Fibroblast of skin of left quadriceps (primary cell): ENCODE measurements at places on chromosomes 1 and 21.

DNA sequence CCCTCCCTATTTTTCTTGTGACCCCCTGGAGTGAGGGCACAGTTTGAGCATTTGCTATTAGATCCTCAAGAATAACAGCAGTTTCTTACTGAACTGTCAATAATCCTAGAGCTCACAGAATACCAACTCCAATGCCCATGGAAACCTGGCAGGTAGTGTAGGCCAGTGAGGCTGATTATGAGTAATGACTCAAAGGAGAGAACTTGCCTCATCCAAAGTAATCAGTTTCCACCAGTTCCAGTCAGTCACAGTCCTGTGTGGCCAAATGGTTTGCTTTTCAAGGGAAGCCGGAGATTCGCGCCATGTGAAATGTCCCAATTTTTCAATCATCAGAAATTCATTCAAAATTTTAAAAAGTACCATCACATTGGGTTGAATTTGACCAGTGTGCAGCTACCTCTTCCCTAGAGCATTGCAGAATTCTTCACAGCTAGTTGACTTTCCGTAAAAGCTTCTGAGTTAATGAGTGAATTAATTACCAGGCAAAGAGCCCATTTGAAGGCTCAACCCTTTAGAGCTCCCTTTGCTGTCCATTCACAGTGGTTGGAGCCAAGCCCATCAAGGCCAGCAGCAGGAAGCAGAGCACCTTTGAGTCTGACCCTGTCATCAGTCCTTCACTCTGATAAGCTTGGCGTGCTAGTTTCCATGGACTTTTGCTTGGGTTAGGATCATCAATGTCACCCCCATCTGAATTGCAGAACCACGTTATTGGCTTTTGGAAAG is 170.3 kb downstream of the KAZN start:
- no peak for DNase-seq

DNA sequence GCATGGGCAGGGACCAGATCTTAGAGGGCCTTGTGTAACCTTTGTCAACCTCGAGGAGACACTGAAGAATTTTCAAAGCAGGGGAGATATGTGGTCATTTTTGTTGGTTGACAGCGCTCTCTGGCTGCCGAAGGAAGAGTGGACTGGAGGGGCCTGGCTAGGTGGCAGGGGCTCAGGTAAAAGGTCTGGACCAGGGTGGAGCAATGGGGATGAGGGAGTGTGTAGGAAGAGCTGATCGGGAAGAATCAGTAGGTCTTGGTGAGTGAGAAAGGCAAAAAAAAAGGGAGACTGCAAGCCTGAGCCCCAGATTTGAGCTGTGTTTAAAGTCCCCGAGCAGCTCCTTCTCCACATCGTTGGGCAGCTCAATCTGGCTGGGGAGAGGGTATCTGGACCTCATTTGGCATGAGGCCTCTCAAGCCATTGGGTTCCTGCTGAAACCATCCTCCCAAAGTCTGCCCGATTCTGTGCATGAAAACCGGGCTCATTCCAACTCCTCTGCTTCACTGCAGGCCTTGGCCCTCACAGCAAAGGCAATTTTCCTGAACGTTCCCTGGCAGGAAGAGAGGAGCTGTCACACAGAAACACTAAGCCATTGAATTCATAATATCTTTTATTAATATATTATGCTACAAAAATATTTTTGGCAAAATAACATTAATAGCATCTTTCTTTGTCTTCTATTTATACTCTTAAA is 237.1 kb downstream of the TRABD2B start:
- no peak for DNase-seq

- no peak for DNase-seq
Measured at GRCh38 chr1:69766431-69767180, 198.9 kb downstream of the LRRC7 start.

DNA sequence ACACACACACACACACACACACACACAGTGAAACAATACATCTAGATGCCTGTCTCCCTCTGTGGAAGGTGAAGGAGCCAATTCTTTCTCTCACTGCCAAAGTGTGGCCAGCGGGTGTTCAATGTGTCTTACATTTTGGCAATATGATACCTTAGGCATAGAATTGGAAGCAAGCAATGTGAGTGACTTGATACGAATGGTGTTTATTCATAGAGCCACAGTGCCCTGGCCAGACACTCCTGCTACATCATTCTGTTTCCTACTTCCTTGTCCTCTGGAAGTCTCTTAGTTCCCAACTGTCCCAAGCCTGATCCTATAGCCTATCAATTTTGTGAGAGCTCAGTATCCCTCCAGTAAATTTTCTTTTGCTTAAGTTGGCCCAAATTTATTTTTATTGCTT is 170.0 kb upstream of the L1TD1 start:
- DNase-seq = no peak

- DNase-seq = no peak
Measured at GRCh38 chr1:40391688-40392145, 18.2 kb downstream of the SMAP2 start.

GRCh38 chr1:217273866-217274265 is 357.0 kb downstream of the GPATCH2 start:
- DNase-seq = no peak

DNA sequence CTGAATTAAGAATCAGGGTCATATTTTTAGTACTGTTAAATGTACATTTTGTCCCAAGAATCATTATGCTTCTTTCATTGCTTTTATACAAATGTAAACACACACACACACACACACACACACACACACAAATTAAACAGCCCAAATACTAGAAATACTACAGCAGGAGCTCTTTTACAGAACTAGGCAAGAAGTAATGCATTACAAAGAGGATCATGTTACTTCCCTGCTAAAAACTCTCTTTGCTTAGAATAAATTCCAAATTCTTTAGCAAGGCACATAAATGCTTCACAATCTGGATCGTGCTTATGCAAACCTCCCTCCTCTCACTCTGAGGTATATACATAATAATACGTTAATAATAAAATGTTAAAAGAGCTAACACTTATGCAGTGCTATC is 720.4 kb upstream of the ADGRL4 start:
- DNase-seq = no peak

DNA sequence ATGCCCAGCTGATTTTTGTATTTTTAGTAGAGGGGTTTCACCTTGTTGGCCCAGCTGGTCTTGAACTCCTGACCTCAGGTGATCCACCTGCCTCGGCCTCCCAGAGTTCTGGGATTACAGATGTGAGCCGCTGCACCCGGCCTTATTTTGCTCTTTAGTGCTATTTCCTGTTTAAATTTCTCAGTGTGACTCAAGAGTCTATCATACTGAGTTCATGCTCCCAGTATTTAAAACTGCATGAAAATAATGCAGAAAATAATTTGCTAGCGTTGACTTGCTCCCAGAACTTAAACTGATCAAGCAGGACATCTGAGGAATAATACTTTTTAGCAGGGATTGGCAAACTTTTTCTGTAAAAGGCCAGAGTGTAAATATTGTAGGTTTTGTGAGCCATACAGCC is 86.4 kb upstream of the C1orf21 start:
- no peak for DNase-seq
